Uterus (tissue), 4 donors: ENCODE measurements at places on chromosomes 3 and 15.

GRCh38 chr15:72078887-72079286 is 39.1 kb downstream of the MYO9A start:
- no peak for DNase-seq
- no peaks in the 10 kb centered on the region for H3K4me1 ChIP-seq
- H3K4me3 ChIP-seq: no peak overlapping the region

DNA sequence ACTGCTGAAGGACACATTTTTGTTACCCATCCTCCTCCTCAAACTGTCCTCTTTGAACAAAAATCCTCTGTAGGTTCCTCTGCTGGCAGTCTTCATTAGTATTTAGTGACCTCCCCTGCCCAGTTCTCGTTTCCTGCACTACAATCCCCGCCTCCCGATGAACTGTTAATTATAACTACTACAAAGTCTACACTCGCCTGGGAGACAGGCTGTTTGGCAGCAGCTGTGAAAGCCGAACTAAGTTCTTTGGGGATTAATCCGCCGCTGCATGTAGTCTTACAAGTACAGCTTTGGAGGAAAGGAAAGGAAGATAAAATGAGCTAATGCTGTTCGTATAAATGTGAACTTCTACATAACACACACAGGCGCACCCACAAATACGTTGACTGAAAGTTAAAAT is 160.0 kb upstream of the WNT5A start:
- H3K27ac ChIP-seq: no peak overlapping the region
- H3K27me3 ChIP-seq: no peaks in the 10 kb centered on the region
- H3K36me3 ChIP-seq: no peaks in the 10 kb centered on the region
- no peak overlapping the region for H3K4me3 ChIP-seq
- no peak for DNase-seq

DNA sequence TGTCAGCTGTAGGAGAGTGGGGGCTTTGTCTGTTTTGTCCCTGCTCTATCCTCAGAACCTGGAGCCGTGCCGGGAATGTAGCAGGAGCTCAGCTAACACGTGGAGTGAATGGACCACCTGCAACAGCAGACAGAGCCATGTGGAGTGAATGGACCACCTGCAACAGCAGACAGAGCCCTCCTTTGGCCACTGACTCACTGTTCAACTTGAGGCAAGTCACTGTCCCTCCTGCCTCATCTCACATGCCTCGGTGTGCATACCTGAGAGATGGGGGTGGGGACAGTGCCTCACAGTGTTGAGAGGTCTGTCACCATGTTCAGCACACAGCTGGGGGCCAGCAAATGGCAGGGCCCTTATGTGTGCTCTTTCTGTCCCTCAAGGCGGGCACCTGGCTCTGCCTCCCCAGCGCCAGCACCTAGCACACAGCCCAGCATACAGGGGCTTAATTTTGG is 27.9 kb downstream of the FEM1B start:
- H3K4me1 ChIP-seq: no peaks in the 10 kb centered on the region
- no peaks in the 10 kb centered on the region for H3K36me3 ChIP-seq
- peak; percentile 12 for DNase-seq
- H3K4me3 ChIP-seq: no peak overlapping the region

DNA sequence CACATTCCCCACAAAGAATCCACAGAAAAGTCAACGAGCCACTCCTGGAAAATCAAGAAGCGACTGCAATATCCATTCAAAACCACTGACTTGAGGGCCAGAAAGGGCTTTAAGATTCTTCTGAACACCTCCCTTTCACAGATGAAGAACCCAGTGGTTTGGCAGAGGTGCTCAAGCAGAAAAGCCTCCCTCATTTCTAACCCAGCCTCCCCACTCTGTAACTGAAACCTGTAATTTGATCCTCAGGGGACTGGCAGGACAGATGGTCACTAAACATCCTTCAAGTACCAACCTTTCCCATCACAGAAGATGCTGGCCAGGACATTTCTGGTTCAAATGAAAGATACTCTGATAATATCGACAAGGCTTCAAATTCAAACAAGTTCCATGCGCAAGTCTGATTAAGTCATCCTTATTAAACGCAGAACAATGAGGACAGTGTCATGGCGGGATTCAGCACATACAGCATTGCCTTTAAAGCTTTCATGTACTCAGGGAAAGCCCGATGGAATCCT is 5.5 kb downstream of the SEMA5B start:
- H3K27me3 ChIP-seq: no peaks in the 10 kb centered on the region
- DNase-seq: no peak
- H3K4me1 ChIP-seq: peaks cover 10% of the 10 kb centered on the region
- H3K4me3 ChIP-seq: no peak overlapping the region

DNA sequence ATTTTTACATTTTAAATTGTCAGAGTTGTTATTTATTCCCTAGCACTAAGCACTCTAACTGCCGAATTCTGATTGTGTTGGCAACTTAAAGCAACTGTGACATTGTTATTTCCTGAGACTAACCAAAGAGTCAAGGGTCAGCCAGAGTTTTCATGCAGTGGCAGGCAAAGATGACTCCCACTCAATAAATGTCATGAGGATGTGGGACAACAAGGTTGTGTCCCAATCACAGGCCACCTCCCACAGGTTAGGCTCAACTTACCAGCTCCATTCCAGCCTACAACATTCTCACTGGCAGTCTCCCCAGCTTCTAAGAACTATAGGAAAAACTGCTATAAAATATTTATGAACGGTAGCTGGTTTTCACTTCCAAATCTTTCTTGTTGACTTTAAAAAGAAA is 80.1 kb downstream of the RSL24D1 start:
- DNase-seq: no peak
- no peak overlapping the region for H3K27ac ChIP-seq
- no peaks in the 10 kb centered on the region for H3K27me3 ChIP-seq
- H3K36me3 ChIP-seq: no peaks in the 10 kb centered on the region
- no peaks in the 10 kb centered on the region for H3K4me1 ChIP-seq
- no peak overlapping the region for H3K4me3 ChIP-seq

GRCh38 chr3:94525043-94525442 is 462.2 kb downstream of the NSUN3 start:
- H3K27me3 ChIP-seq: no peaks in the 10 kb centered on the region
- H3K4me3 ChIP-seq: no peak overlapping the region
- DNase-seq: no peak
- no peaks in the 10 kb centered on the region for H3K36me3 ChIP-seq

- no peaks in the 10 kb centered on the region for H3K4me1 ChIP-seq
- no peaks in the 10 kb centered on the region for H3K36me3 ChIP-seq
- no peak overlapping the region for H3K27ac ChIP-seq
These were observed 55.8 kb upstream of the SLC7A14 start for GRCh38 chr3:170641510-170642236.

- no peak for DNase-seq
- no peak overlapping the region for H3K27ac ChIP-seq
- no peak overlapping the region for H3K4me3 ChIP-seq
- no peaks in the 10 kb centered on the region for H3K36me3 ChIP-seq
- H3K27me3 ChIP-seq: no peaks in the 10 kb centered on the region
- H3K4me1 ChIP-seq: no peaks in the 10 kb centered on the region
These were observed 262.3 kb downstream of the GAP43 start for GRCh38 chr3:115885621-115886020.

- H3K36me3 ChIP-seq: no peaks in the 10 kb centered on the region
- no peaks in the 10 kb centered on the region for H3K27me3 ChIP-seq
- H3K4me1 ChIP-seq: no peaks in the 10 kb centered on the region
- H3K27ac ChIP-seq: no peak overlapping the region
These were observed 32.8 kb downstream of the YEATS2 start for GRCh38 chr3:183730361-183730760.

GRCh38 chr3:151766454-151766853 is 32.7 kb downstream of the AADACL2 start:
- no peaks in the 10 kb centered on the region for H3K36me3 ChIP-seq
- peaks cover 5% of the 10 kb centered on the region for H3K4me1 ChIP-seq
- DNase-seq: no peak
- H3K4me3 ChIP-seq: no peak overlapping the region

DNA sequence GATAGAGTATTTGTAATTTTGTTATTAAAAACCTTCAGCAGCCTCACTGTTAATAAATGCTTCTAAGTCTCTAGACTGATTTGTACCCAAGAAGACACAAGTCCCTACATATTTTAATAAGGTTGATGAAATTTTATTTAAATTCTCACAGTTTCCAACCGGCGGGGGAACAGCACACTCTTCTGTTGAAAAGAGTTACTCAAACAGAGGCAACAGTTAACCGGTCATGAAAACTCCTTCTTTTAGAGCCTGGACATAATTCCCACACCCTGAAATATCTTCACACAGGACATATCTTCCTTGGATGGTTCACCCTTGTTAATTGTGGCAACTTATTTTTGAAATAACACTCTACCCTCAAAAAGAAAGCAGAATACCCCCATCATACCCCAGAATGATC is 278.8 kb downstream of the FOXP1 start:
- H3K27me3 ChIP-seq: no peaks in the 10 kb centered on the region
- peak; percentile 34 for DNase-seq

GRCh38 chr3:6989608-6990291 is 128.8 kb downstream of the GRM7 start:
- H3K36me3 ChIP-seq: no peaks in the 10 kb centered on the region
- H3K4me3 ChIP-seq: no peak overlapping the region
- no peaks in the 10 kb centered on the region for H3K4me1 ChIP-seq
- DNase-seq: no peak
- H3K27me3 ChIP-seq: no peaks in the 10 kb centered on the region

GRCh38 chr3:110307065-110307809 is 764.4 kb upstream of the NECTIN3 start:
- no peaks in the 10 kb centered on the region for H3K27me3 ChIP-seq
- H3K36me3 ChIP-seq: no peaks in the 10 kb centered on the region
- DNase-seq: no peak
- H3K27ac ChIP-seq: no peak overlapping the region

DNA sequence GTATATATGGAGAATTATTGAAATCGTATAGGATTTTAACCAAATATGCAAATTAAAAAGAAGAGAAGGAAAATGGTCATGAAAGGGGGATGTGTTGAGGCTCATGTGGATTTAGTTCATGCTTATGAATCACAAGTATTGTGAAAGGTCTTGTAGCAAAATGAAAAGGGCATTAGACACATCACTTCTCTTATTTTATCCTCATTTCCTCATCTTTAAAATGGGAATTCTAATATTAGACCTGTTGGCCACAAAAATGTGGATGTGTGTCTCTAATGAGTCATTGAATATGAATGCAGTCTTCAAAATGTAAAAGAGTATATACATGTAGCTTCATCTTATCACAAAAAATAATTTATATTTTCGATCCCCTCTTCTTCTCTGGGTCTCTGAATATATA is 14.9 kb upstream of the ALCAM start:
- H3K36me3 ChIP-seq: no peaks in the 10 kb centered on the region
- H3K27me3 ChIP-seq: no peaks in the 10 kb centered on the region
- no peaks in the 10 kb centered on the region for H3K4me1 ChIP-seq
- no peak overlapping the region for H3K4me3 ChIP-seq

DNA sequence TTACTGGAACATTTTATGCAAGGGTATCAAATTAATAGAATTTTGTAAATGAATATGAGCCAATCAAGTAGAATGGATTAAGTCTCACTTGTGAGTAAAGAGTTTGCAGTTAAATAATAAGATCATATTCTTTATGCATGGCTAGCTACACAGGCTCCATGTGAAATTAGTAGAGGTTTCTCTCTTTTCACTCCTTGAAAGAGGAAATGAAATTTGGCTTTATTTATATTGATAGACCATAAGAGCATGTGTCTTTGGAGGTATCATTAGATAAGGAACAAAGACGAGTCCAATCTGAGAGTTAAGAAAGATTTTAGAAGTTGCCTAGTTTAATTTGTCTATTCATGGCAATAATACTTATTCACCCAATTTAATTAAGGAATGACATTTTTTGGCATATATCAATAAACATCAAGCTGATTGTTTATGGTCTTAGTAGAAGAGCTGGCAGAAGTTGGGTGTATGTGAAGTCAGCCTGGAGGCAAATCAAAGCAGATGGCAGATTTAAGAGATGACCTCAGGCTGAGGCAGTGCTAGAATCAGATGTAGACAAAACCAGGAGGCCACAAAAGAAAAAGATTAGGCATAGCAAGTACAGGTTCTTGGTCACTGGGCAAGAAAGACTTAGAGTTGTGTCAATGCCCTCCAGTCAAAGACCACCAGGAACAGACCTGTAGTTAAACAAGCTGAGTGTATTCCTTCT is 406.5 kb upstream of the ARHGEF26 start:
- no peak for DNase-seq
- no peak overlapping the region for H3K27ac ChIP-seq
- H3K27me3 ChIP-seq: no peaks in the 10 kb centered on the region
- no peaks in the 10 kb centered on the region for H3K4me1 ChIP-seq
- H3K4me3 ChIP-seq: no peak overlapping the region

DNA sequence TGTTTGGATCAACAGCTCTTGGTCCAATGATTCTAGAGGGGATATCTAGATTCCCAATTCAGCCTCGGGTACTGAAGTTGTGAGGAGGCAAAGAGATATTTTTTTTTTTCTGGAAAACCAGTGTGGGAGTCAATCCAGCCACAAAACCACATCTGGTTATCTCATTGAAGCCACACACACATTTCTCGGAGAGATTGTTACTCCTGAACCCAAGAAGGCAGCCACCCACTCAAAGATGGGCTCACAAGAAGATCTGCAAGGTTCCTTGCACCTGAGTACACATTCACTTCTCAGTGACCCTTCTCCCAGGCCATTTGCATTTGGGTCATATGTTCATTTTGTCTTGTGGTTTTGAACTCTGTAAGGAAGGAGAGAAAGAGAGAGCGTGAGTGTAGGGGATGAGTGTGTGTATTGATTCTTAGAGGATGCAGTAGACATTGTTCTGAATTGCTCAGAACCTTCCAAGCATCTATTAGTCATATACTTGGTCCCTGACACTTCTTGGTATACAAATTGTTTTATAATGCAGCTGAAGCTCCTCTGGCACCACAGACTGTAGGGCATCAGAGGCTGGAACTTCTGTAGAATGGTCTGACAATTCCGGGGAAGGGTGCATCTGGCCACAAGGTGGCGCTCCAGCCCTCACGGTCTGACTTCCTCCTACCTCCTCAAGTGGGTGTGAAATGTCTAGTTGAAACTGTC is 39.3 kb upstream of the TRA2B start:
- H3K27me3 ChIP-seq: no peaks in the 10 kb centered on the region
- H3K4me3 ChIP-seq: no peak overlapping the region
- H3K27ac ChIP-seq: no peak overlapping the region
- no peaks in the 10 kb centered on the region for H3K4me1 ChIP-seq
- H3K36me3 ChIP-seq: no peaks in the 10 kb centered on the region

DNA sequence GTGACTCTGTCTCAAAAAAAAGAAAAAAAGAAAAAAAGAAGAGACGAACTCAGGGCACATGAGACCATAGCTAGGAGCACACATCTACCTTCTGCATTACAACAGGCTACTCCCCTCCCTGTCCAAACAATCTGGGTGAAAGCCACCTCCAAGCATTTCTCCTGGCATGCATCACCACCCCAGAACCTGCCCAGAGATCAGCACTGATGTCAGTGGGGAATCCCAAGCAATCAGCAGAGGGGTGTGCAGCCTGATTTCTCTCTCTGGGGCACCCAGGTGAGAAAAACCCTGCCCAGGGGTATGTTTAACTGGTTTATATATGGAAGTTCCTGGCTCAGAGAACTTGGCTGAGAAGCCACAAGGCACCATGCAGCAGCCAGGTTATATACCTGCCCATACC is 59.4 kb downstream of the CDC25A start:
- no peak for DNase-seq
- H3K27ac ChIP-seq: no peak overlapping the region
- no peaks in the 10 kb centered on the region for H3K36me3 ChIP-seq
- no peaks in the 10 kb centered on the region for H3K4me1 ChIP-seq

- no peak for DNase-seq
- no peaks in the 10 kb centered on the region for H3K27me3 ChIP-seq
- H3K4me1 ChIP-seq: no peaks in the 10 kb centered on the region
- no peaks in the 10 kb centered on the region for H3K36me3 ChIP-seq
- H3K4me3 ChIP-seq: no peak overlapping the region
These were observed 127.6 kb upstream of the GBE1 start for GRCh38 chr3:81888914-81889557.
